CD4-positive, alpha-beta T cell treated with Interleukin-15 for 4 hours (primary cell): ENCODE measurements at places on chromosomes 4 and X.

DNA sequence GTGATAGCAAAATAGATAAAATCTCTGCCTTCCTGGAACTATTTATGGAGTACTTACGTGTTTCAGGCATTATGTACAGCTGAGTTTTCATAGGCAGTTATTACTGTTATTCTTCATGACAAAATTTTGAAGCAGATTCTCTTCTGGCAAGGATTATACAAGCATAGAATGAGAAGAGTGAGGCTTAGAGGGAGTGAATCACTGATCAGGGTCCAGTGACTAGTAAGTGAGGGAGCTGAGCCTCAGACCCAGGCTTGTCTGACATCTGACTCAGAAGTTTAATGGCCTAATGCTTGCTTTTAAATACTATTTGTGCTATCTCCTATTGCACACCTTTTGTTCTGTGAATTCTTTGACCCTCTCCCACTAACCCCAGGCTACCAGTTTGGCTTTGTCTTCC is 110.6 kb downstream of the DTHD1 start:
- DNase-seq: no peak

DNA sequence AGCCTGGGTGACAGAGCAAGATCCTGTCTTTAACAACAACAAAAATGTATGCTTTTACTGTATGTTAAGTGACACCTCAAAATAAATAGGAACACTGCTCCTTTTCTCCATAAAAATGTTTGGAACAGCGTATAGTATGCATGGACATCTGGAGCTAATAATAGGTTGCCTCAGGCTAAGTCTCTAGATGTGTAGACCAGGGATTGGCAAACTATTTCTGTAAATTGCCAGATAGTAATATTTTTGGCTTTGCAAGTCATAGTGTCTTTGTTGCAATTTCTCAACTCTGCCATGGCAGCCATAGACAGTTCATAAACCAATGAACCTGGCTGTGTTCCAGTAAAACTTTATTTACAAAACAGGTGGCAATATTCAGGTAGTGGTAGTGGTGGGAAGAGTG is 76.6 kb upstream of the CBLL2 start:
- DNase-seq: no peak

DNA sequence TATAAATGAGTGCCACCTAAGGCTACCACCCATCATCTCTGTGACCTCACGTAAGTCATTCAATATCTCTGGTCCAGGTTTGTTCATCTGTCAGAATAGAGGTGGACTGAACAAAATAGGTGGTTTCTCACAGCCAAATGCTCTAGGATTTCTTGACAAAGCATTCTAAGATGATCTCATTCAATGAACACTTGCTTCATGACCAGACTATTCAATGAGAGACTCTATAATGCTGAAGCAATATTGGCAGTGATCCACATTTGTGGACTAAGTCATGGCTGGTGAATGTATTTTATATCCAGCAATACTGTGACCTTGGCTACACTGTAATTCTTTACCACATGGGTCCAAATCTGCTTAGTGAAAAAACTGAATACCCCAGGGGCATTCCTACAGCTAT is 37.9 kb downstream of the LDB2 start:
- DNase-seq: no peak

- DNase-seq: no peak
Measured at GRCh38 chrX:111506826-111507225, 4.6 kb upstream of the SERTM2 start.

- no peak for DNase-seq
Measured at GRCh38 chr4:128006592-128006991, 41.4 kb downstream of the ABHD18 start.

GRCh38 chr4:7625071-7625470 is 190.3 kb upstream of the PSAPL1 start:
- DNase-seq: no peak

GRCh38 chr4:24195991-24196736 is 306.3 kb upstream of the PPARGC1A start:
- DNase-seq: no peak

GRCh38 chr4:127210893-127211649 is 421.7 kb upstream of the INTU start:
- no peak for DNase-seq

DNA sequence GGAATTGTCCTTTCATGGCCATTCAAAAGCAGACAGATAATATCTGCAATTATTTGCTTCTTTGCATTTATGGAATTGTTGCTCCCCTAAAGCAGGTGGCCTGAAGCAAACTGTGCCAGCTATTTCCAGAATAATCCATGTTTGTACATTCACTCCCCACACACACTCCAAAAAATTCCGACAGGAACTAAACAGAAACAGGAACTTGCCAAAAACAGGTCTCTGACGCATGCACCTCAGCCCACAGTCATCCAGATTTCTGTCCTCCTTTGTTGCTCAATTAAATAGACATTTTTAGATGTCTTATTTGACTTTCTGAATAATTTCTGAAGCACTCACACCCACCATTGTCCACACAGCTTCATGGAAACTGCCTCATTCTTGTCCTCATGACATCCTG is 71.5 kb upstream of the EDNRA start:
- no peak for DNase-seq

DNA sequence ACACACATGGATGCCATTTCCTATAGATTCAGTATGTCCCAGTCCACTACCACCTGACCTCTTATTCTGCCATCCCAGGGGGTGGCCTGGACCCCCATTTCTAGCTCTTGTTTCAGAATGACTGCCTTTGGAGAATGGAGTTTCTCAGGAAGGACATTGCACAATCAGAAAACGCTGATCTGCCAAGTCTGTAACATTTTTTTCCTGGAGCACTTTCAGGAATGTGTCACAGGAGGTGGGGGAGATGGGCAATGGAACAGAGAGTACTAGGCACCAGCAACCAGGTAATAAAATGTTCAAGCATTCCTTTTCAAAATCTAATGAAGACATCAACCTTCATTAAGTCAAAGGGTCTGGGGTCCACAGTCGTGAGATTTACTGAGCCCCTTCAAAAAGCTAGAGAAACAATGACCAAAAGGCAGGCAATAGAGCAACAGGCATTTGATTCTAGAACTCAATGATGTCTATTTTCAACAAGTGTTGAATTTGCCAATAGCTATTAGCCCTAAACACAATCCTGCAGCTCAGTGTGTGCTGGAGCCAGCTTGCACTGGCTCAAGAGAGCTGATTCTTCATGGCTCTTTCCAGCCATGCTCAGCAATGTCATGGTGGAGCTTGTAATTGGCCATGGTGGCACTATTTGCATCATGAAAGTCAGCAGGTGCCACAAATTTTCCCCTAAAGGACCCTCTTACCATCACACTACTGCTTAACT is 87.1 kb downstream of the KDR start:
- no peak for DNase-seq

DNA sequence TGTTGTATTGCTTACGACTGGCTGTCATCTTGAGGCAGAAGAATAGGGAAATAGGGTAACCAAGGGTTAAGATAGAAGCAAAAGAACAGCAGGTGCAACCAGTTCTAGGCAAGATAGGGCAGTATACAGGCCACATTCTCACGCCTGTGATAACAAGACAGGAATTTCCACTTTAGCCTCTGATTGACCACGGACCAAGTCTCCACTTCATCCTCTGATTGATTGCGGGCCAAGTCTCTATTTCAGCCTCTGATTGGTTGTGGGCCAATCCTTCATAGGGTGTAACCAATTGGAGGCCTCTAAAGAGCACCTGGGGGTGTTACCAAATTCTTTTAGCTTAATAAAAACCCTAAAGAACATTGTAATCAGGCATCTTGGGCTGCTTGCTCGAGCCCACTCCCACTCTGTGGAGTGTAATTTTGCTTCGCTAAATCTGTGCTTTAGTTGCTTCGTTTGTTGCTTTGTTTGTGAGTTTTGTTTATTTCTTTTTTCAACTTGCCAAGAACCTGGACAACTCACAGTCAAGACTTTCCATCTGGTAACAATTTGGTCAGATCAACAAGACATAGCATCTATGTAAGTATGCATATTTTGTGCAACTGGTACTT is 8.7 kb upstream of the TBC1D9 start:
- no peak for DNase-seq

DNA sequence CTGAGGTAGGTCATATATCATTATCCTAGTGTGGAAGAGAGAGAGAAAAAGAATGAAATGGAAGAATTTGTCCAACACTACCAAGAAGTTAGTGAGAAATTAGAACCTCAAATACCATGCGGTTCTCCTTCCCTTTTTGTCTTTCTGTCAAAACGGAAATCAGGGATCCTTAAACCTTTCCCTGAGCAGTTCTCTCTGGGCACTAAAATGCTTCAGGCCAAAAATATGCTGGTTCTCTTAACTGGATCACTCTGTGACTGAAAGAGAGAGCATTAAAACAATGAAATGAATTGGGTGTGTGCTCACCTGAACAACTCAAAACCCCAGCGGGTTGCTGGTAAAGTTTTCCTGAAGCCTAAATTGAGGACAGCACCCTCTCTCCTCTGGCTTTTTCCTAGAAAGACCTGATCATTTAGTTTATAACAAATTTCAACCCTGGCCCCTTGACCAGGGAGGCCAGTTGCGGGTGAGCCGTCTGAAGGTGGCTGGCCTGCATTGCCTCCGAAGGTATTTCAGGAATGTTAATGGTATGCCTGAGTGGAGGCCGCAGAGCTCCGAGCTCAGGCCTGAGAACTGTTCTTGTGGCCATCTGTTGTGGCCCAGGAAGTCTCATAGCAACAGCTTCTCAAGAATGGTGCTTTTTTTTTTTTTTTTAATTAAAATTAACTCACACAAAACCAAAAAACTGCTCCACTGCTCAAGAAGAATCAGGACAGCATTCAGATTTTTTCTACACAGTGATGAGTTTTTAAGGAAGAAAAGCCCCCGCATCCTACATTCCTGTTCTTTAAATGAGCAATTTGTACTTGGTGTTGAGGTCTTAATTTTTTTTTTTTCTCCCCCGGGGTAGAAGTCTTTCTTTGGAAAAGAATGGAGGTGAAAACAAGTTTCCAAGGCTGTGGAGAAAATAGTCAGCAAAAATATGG is 155.1 kb downstream of the SHROOM3 start:
- no peak for DNase-seq

GRCh38 chrX:9204560-9204959 is 170.6 kb upstream of the FAM9B start:
- DNase-seq: no peak
